ENCODE measurements at places on chromosomes 7 and 10.

DNA sequence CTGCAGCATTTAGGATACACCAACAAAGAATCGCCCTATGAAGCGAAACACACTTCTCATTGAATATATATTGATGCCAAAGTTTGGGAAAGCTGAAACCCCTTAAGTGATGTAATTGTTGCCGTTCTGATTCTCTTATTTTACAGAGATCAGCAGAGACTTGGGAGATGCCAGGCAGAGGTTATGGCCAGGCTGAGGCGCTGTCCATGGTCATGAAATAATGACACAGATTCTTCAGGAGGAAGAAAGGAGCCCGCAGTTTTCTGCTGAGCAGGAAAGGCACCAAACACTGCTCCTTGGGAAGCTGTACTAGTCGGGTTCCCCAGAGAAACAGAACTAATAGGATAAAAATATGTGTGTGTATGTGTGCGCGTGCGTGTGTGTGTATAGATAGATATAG is 566.0 kb downstream of the CALN1 start:
- no peak for DNase-seq

- DNase-seq, result no peak
These were observed 78.0 kb upstream of the MACROH2A2 start for GRCh38 chr10:69974551-69975155.

- no peak for DNase-seq
These were observed 59.4 kb downstream of the HTR7 start for GRCh38 chr10:90798482-90798881.

DNA sequence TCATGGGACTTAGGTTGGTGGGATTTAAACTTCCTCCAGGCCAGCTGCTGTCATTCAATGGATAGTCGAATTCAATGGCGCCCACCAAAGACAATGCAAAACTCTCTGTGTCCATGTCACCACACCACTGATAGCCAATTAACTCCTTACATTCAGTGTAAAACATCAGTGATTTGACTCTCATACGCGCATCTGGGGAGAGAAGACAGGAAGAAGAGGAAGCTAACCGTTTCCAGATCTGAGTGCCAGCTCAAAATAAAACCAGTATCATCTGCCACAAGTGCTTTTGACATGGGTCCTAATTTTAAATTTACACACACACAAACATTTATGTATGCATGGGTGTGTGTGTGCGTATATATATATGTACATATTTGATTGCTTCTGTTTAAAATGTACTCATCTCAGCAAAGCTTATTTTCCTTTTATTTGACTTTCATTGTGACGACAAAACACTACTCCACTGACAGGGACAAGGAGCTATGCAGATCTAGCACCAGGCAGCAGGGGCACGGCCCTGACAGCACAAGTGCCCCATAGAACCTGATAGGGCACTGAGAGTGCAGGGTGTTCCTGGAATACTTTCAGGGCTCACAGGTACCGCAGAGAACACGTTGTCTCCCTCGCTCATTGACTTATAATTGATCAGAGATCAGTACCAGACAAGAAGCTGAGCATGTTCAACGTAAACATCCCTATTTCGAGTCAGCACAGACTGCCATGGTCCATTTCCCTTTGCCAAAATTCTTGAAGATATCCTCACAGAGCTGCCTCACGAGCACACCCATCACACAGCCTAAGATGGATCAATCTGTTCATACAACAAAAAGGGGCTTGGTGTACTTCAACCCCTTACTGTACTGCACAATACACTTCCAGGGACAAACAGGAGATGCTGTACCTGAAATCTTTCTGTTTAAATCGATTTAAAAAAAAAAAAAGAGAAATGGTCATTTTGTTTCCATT is 176.1 kb downstream of the COBL start:
- no peak for DNase-seq

DNA sequence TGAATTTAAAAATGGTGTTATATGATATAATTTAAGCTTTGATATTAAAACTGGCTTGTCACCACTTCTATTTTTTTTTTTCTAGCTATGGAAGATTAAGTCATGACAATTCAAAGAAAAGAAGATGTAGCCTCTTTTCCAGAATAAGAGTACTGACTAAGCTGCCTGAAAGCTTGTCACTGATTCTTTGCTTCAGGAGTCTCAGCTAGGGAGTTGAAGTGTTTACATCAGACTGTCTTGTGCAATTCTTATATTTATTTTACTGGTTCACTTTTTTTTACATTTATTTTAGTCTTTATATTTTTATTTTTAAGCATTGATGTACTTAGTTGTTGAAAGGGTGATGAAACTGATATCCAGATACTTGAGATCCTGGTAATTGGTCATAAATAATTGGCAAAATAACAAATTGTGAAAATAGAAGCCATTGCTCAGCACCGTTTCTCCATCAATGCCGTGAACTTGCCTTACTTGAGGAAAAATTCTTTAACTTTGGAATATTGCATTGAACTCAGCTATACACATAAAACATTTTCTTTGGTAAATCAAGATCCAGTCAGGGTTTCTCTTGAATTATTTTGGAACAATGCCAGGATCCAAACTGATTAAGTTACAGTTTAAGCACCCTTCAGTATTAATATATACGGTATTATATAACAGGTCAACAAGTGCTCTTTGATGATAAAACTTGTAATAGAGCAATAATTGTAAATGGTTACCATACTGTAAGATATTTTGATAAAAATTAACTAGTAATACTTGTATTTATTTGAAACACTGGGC is 156.4 kb downstream of the PHTF2 start:
- DNase-seq, result no peak

GRCh38 chr7:98483276-98483963 is 82.5 kb upstream of the BAIAP2L1 start:
- DNase-seq, result no peak

DNA sequence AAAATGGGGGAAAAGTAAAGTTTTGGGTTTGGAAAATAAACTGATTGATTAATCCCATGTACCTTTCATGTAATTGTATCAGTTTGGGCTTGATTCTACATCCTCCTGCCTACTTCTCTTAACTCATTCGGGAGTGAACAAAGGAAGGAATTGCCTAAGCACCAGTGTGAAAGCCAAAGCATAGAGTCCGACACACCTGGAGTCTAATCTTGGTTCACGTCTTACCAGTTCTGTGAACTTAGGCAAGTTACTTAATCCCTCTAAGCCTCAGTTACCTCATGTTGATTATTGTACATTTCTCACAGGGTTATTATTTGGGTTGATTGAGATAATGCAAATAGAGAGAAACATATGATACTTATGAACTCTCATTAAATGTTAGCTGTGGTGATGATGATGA is 41.1 kb upstream of the PRPS1L1 start:
- no peak for DNase-seq

- DNase-seq, result no peak
These were observed 72.1 kb downstream of the PTPRZ1 start for GRCh38 chr7:121945066-121945465.

DNA sequence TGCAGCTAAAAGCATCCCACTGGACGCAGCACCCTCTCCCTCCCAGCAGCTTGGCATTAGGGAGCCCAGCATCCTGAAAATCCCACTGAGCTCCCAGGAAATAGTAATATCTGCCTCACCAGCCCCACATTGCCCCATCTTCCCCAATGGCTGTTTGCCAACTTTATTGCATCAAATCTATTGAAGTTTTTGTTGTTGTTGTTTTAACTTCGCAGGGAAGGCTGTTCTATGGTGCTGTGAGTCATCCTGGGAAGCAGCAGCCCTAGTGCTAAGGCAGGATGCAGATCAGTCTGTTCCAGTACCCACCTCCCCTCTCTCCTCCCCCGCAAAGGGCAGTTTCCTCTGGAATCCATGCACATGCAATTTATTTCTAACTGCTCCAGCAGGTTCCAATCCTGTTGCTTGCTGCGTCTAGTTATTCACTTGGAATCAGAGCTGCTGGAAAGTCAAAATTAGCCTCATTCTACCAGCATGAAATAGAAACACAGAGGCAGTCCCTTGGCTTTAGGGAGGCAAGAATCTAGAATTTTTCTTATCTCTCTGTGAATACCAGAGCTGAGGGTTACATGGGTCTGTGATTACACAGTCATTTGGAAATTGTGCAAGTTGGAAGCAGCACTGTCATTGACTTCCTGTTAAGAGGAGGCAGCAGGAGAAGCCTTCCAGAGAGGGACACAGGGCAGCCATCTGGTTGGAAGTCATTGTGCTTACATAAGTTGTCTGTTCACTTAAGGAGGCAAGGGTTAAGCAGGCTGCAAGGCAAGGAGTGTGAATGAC is 115.9 kb upstream of the CACUL1 start:
- no peak for DNase-seq

- DNase-seq, result no peak
These were observed 45.8 kb downstream of the MKX start for GRCh38 chr10:27699776-27700175.

DNA sequence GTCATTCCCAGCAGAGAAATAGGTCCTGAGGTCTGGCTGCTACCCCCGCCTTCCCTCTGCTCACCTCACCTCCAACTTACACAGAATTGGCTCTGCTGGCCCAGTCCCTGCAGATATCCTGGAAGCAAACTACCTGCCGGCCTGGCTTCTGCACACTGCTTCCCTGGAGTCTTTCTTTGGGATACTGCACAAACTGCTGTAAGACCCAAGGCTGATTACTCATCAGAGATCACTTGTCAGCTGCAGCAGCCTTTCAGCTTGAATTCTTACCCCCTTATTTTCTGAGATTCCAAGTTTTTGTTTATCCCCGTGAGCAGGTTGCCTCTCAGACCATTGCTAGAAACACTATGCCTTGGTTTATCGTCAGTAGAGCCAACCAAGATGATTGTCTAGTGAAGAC is 426.4 kb downstream of the PHTF2 start:
- no peak for DNase-seq

DNA sequence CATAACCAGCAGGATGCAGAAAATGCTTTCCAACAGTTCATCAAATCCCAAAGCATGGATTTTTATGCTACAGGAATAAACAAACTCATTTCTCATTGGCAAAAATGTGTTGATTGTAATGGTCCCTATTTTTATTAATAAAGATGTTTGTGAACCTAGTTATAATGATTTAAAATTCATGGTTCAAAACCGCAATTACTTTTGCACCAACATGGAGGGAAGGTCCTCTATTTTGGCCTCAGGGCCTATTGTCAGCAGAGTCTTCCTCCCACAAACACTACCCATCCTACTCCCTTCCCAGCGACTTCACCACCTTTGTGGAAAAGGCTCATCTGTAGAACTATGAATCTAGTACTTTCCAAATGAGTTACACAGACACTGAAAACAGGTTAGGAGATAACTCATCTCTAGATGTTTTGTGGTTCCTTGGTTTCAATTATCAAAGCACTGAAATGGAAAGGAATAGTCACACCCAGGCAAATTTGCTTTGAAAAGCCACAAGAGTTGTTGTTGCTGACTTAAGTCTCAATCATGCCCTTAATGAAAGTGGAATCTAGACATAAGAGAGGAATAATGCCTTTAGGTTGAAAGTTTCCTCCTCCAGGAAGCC is 59.4 kb upstream of the FRMD4A start:
- no peak for DNase-seq

- no peak for DNase-seq
These were observed 578.8 kb upstream of the C7orf33 start for GRCh38 chr7:148011753-148012152.
